ENCODE measurements at places on chromosomes 16 and 17.

DNA sequence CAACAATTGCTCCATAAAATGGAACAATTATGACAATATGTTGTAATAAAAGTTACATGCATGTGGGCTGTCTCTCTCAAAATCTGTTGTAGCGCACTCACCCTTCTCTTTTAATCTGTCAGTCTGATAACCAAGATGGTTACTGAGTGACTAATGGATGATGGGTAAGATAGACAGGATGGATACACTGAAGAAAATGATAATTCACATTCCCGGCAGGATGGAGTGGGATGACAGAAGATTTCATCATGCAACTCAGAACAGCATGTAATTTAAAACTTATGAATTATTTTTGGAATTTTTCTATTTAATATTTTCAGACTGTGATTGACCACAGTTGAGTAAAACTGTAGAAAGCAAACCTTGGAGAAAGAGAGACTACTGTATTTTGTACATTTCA lies 30.5 kb downstream of the CDH13 start:
- DNase-seq, result no peak

- DNase-seq, result no peak
Observed at GRCh38 chr16:65531475-65531874, 409.6 kb upstream of the CDH11 start.

- DNase-seq, result no peak
Observed at GRCh38 chr16:55671206-55671973, 15.6 kb downstream of the SLC6A2 start.

DNA sequence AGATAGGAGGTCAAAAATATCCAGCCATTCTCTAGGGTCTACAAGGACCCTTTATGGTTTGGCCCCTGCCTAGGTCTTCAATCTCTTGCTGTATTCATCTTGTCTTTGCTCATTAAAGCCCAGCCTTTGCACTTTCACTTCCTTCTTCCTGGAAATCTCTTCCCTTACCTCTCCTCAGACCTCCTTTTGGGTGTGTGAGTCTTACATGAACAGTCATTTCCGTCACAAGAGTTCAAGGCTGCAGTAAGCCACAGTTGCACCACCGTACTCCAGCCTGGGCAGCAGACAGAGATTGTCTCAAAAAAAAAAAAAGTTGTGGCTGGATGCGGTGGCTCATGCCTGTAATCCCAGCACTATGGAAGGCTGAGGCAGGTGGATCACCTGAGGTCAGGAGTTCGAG lies 6.0 kb upstream of the ATP1B2 start:
- DNase-seq, result no peak

DNA sequence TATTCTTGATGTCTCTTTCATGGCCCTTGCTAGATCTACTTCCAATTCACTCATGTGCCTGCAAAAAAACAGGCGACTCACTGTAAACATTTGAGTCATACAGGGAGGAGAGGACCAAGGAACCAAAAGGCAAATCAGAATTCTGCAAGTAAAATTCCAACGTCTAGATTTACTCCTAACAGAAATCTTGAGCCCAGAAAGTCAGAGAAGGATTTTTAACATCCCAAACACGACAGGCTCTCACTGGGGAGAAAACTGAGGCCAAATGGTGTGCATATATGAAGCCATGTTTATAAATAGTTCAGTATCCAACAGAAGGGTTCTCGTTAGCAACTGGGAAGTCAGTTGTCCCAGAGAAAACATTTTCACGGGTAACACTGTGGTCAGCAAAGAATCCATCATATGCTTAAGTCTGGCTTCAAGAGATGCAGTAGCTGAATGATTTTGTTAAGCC lies 40.1 kb downstream of the LITAF start:
- no peak for DNase-seq

- DNase-seq, result no peak
Observed at GRCh38 chr16:59242556-59242955, 508.4 kb upstream of the GOT2 start.

DNA sequence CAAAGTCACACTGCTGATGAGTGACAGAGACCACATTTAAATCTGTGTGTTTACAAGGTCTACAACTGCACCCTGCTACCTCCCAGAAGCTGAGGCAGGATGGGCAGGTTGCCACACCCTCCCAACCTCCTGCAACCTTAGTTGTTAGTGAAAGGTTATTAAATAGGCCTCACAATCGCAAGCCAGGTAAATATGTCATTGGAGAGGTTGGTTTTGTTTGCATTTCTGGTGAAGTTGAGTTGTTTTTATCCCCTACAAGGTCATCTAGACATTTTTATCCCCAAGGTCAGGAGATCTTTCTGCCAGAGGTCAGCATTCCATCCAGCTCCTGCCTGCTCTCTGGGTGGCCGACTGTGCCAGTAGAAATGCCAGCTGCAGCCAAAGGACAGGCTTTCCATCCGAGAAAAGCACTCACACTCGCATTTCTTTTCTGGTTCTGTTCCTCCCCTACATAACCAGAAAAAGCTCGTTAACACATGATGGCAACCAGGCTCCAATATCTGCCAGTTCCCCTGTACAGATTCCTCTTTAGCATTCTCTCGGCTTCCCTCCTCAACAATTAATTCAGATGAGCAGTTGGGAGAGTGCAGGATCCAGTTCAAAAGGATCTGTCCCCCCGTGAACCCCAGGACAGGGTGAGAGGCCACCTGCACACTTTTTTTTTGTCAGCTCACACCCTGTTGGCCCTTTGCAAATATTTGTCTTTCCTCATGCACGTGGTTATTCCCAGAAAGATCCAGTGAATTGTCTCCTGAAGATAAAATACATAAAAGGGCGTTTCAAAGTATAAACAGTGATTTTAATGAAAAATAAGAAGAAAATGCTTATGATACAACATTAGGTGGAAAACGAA lies 562.8 kb downstream of the MAF start:
- DNase-seq, result no peak

GRCh38 chr16:30054959-30055553 lies 10.5 kb upstream of the ALDOA start:
- DNase-seq, result no peak

GRCh38 chr17:76270127-76270592 lies 5.0 kb downstream of the UBALD2 start:
- DNase-seq, result no peak

DNA sequence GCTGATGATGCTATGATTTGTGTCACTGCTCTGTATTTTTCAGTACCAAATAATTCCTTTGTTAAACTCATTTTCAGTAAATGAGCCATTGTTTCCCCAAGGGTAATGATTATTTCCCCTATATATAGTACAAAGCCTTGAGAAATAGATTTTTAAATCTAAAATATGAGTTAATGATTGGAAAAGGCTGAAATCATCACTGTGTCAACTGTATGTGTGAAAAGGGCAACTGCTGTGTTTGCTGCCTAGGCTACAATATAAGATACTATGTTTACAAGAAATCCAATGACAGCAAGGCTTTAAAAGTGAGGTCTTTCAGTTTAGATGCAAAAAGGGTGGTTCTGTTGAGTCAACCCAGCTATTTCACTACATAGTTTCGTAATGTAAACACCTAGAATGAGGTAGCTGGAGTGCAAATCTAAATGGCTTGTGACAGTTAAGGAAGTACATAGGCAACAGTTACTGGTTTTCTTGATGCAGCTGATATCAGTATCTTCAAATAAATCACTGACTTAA lies 15.3 kb downstream of the NLK start:
- no peak for DNase-seq

DNA sequence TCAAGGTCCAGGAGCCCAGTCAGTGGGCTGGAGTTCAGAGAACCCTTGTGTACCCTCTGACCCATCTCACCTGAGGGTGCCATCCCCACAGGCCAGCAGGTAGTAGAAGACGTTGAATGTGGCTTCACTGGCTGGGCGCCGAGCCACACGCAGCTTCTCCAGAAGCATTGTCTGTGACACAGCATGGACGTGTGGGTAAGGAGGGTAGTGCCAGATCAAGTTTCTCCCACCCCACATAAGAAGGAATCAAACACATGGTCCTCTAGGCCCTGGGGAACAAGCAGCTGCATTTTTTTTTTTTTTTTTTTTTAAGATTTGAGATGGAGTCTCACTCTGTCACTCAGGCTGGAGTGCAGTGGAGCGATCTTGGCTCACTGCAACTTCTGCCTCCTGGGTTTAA lies 60.9 kb downstream of the MYO18A start:
- DNase-seq, result no peak

- DNase-seq, result no peak
Observed at GRCh38 chr17:72125226-72125651, 4.4 kb downstream of the SOX9 start.

DNA sequence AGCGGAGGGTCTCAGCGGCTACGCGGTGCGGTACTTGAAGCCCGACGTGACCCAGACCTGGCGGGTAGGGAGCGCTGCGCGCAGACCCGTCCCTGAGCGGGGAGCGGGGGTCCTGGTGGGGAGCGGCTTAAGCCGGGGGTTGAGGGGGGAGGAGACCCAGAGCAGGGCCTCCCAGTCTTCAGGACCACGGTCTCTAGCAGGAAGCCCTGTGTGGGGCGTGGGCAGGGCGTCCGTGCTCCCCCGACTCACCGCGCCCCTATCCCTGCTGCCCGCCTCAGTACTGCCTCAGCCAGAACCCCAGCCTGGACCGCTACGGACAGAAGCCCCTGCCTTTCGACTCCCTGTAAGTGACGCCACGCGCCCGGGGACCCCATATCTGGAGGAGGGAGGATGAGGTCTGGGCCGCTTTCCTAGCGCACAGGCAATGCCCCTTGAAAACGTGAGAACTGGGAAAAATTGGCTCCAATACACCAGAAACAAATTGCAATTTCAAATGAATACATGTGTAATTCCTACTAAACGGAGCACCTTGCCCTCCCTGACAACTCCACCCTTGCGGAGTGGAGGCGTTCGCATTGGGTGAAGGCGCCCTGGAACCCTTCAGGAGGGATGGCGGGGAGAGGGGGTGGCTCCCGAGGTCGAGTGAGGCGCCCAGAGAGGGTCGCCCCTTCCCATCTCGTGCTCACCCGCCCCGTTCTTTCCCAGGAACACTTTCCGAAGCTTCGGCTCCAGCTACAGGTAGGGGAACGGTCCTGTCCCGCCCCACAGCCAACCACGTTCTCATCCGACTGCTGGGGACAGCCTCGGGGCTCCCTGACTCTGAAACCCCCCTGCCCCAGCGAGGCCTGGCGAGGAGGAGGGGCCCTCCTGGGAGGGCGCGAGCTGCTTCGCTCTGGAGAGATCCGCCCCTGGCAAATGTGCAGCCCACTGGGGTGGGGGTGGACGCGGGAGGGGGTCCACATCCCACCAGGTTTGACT lies 14.6 kb upstream of the CNGB1 start:
- DNase-seq, result no peak

DNA sequence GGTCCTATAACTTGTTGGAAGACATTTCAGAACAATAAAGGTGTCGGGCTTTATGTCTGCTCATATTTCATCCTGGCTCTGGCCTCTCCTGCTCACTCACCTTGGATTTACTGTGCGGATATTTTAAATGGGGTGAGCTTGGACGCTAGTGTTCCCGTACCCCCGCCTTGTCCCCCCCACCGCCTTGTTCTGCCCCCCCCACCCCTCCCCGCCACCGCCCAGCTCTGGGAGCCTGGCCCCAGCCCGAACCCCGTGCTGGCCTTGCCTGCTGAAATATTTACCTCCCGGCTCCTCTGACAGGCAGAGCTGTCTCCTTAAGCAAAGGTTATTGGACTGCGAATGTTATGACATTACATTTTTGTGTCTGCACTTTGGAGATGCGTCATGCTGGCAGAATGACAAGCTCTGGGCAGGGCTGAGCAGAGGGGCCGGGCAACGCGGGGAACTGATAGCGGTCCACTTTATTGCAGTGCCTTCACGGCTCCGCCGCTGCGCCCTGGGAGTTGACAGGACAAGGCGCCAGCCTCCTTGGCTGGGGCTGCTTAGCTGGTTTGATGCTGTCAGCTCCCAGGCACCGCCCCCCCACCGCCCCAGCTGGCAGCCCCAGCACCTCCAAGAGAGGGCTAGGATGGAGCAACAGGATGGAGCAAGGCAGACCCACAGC lies 222.5 kb upstream of the GSE1 start:
- no peak for DNase-seq

DNA sequence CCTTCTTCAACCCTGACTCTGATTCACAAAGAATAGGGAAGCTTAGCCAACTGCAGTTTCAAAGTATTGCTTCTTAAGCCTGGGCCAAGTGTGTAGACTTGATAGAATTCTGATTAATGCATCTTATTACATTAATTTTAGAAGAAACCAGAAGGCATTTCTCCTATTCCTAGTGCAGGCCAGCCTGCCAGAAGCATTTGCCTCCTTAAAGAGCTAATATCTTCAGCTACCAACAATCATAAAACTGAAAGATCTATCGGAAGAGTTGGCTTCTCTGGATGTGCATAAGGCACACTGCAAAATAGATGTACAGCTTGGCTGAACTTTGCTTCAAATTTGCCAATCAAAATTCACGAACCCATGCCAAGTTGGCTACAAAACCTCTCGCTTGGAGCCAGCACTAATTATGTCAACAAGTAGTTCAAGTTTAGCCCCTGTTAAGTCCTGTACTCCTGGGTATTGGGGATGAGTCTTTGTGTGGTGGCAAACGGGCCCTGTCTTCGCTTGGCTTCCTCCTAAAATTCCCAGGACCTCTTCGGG lies 717.8 kb downstream of the WWOX start:
- DNase-seq, result no peak
